Large intestine (tissue), 12 donors: ENCODE measurements at places on chromosomes 3 and 15. TPM values are rescaled to one million over a fixed set of nuclear protein-coding genes. Genes with fewer than 3 reads are reported as not detected.

Gene GABRR3
- polyA plus RNA-seq: not detected

Gene ZCWPW2
- 0.69 TPM for polyA plus RNA-seq

Gene ACP3
- polyA plus RNA-seq: 0.64 TPM

Gene SPCS1
- polyA plus RNA-seq: 166 TPM

Gene CHRM5
- polyA plus RNA-seq: 0.48 TPM

Gene FBXO45
- polyA plus RNA-seq: 12.2 TPM

Gene RBM15B
- 23.5 TPM for polyA plus RNA-seq

Gene PAK6
- 14.8 TPM for polyA plus RNA-seq

Gene KBTBD8
- 2.7 TPM for polyA plus RNA-seq

DNA sequence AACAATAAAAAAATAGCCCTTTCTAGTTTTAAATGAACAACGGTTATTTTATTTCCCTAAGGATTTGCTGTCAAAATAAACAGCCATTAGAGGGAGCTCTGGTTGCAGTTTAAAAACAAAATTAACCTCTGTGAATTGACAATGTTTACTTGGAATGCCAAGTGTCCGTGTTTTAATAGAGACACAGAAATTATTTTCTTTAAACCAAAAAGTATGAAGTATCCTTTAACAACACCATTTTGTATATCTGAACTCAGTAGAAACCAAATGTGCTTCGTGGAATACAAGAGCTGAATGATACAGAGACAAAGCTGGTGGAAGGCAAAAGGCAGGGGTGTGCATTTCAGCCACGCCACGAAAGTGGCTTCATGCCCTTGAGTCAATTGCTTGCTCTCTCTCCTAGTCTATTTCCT, 74.4 kb downstream of the MOBP start:
- no peaks in the 10 kb centered on the region for H3K4me1 ChIP-seq
- H3K27ac ChIP-seq: no peak overlapping the region
- no peaks in the 10 kb centered on the region for H3K27me3 ChIP-seq
- no peak overlapping the region for H3K4me3 ChIP-seq
- no peak for DNase-seq
- H3K36me3 ChIP-seq: no peaks in the 10 kb centered on the region

DNA sequence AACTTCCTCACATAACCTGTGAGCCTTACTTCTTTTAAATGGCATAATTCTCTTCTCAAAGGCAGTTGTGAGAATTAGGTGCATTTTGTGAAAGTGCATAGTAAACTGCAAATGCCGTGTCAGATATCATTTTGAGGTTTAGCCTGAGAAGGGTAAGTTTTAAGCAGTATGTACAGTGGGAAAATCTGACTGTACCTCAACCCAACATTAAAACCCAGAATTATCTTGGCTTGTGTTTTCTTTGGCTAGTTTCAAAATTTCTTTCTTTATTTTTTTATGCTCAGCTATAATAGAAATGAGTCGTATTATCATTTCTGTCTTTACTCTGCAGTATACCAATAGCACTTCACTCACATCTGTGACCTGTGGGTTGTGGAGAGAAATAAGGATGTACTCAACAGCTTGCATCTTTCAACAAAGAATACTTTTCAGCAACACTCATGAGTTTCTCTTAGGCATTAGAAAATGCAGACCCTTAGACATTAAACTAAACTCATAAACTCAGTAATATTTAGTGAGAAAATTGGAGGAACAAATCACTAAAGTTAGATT, 65.7 kb downstream of the RASA2 start:
- H3K27me3 ChIP-seq: no peaks in the 10 kb centered on the region
- H3K36me3 ChIP-seq: peaks cover 7% of the 10 kb centered on the region

DNA sequence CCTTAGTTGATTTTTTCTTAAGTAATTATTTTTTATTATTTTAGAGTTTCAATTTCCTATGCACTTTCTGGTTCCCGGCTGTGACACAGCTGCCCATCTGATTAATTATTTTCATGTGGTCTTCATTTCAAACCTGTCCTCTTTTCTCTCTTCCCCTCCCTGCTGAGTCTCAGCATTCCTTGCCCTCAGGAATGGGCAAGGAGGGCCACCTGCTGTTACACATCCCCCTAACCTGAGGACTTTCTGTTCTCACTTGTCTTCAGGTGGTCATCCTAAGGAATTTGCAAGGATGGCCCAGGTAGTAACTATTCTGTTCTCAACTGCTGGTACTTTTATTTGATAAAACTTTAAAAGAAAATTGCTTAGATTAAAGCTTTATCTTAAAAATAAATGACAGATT, 545.0 kb downstream of the OTOL1 start:
- H3K36me3 ChIP-seq: no peaks in the 10 kb centered on the region
- no peaks in the 10 kb centered on the region for H3K4me1 ChIP-seq
- DNase-seq: no peak
- no peak overlapping the region for H3K27ac ChIP-seq
- H3K27me3 ChIP-seq: no peaks in the 10 kb centered on the region
- no peak overlapping the region for H3K4me3 ChIP-seq

- H3K27ac ChIP-seq: peak within 1 kb of the TSS; percentile 76
- H3K27me3 ChIP-seq: peaks cover 5% of the 10 kb centered on the region
Measured at GRCh38 chr15:78944669-78945407, at the start of gene CTSH. Gene CTSH, minus strand, starts transcription at chr15:78945046. Its CDS starts 65 bp downstream, at chr15:78944981.

DNA sequence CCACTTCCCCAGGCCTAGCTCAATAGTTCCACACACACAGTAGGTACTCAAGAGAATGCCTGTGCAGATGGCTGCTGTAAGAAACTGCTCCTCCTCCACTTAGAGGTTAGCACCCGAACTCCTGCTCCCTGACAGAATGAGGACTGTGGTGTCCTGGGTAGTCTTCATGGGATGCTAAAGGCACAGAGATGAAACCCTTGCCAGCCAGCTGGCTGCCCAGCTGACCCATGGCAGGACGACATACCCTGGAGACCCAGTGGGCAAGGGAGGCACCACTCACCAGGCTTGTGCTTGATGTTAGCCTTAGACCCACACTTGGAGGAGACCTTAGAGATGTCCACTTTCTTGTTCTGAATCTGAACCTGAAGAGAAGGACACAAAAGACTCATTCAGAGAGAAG, 54.2 kb downstream of the DHX30 start:
- no peak for DNase-seq
- H3K36me3 ChIP-seq: peaks cover 62% of the 10 kb centered on the region

GRCh38 chr3:156483961-156484787, 70.7 kb downstream of the SSR3 start:
- H3K27ac ChIP-seq: peak overlapping the region; percentile 55
- H3K4me1 ChIP-seq: peaks cover 3% of the 10 kb centered on the region
- no peak overlapping the region for H3K4me3 ChIP-seq
- no peaks in the 10 kb centered on the region for H3K36me3 ChIP-seq
- DNase-seq: peak; percentile 12
- no peaks in the 10 kb centered on the region for H3K27me3 ChIP-seq

DNA sequence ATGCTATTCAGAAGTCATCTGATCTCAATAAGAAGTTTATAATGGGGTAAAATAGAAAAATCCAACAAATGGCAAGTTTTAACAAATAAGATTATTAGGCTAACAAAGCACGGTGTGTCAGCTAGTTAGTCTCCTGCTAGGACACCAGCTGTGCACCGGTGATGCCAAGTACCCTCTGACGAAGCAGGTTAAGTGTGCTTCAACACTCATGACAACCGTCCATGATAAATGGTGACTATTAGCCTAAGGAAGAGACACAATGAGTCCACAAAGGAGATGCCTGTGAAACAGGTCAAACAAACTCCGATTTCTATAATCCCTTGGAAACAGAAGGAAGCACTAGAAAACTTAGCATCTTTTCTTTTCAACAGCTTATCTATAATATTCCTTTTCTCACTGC, 36.5 kb downstream of the ATP13A3 start:
- no peak overlapping the region for H3K27ac ChIP-seq
- no peak for DNase-seq
- H3K4me3 ChIP-seq: no peak overlapping the region
- no peaks in the 10 kb centered on the region for H3K4me1 ChIP-seq
- H3K36me3 ChIP-seq: peaks cover 53% of the 10 kb centered on the region

GRCh38 chr3:184361532-184361931, at the start of the genes CLCN2 and POLR2H:
Gene CLCN2, minus strand, starts transcription at chr3:184361605. Its CDS starts 126 bp downstream, at chr3:184361479.
Gene POLR2H, plus strand, starts transcription at chr3:184361710. Its CDS starts 1,783 bp downstream, at chr3:184363493.
- DNase-seq: peak; percentile 81
- peaks cover 40% of the 10 kb centered on the region for H3K36me3 ChIP-seq
- H3K27ac ChIP-seq: peak within 1 kb of the TSS; percentile 99
- peaks cover 25% of the 10 kb centered on the region for H3K4me1 ChIP-seq
- no peaks in the 10 kb centered on the region for H3K27me3 ChIP-seq

DNA sequence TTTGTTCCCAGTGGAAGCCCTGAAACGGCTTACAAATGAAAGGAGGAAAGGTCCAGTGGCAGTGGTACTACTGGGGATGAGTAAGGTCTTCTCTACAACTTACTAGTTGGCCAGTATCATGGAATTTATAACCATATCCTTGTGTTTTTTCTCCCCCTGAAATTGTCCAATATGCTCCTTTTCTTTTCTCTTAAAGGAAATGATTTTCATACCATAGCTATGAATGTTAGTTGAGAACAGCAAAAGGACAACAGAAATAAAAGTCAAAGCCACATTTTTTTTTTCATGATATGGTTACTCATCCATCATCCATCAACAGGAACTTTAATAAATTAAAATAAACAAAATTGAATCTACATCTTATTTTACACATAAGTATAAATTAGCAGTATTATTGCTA, 450.4 kb downstream of the MFSD1 start:
- H3K4me1 ChIP-seq: no peaks in the 10 kb centered on the region
- no peaks in the 10 kb centered on the region for H3K27me3 ChIP-seq
- no peaks in the 10 kb centered on the region for H3K36me3 ChIP-seq
- no peak overlapping the region for H3K27ac ChIP-seq
- H3K4me3 ChIP-seq: no peak overlapping the region
- no peak for DNase-seq

- no peak overlapping the region for H3K27ac ChIP-seq
- H3K4me1 ChIP-seq: no peaks in the 10 kb centered on the region
- H3K27me3 ChIP-seq: no peaks in the 10 kb centered on the region
Measured at GRCh38 chr3:142106548-142106947, 42.8 kb downstream of the TFDP2 start.

DNA sequence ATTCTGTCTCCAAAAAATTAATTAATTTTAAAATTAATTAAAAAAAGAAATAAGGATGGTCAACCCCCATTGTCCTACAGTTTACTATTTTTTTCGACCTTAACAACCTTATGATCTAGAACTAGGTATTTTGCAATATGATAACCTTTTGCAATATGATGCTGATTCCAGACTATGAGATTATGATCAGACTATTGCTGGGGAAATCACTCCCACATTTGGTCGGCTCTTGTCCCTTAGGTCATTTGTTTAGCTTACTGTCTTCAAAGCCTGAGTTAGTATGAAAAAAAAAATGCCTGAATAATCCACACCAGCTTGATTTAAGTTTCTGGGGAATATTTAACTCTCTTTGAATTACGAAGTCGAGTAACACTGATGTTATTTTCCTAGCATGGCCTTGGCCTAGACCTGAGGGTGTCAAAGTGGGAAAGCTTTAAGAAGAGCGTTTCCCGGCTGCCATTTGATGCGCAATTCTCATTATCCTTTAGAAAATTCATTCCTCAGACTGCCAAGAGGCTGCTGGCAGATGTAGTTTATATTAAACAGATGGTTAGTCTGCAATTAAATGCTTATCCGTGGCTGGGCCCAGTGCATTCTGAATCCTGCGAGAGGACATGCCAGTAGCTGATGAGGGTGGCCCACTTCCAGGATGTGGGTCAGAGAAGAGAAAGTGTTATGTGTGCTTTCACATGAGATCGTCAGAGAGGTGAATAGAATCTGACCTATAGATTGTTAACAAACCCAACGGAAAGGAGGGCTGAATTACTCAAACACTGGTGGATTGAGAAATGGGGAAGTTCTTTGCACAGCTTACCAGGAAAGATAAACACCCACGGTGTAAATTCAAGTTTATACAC, 496.0 kb upstream of the THBS1 start:
- no peak overlapping the region for H3K27ac ChIP-seq
- H3K36me3 ChIP-seq: no peaks in the 10 kb centered on the region
- H3K4me1 ChIP-seq: no peaks in the 10 kb centered on the region

DNA sequence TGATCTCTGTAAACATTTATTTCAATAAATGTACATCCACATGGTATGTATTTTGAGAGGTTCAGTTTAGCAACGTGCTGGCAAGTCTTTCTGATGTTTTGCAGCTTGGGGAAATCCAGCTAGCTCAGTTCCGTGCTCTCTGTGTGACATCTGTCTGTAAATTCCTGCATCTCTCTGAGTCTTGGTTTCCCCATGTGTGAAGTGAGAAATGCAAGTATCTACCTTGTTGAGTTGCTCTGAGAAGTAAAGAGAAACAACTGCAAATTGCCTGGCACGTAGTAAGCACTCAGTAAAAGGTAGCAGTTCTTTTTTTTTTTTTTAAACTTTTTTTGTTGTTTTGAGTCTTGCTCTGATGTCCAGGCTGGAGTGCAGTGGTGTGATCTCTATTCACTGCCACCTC, 30.2 kb upstream of the MORF4L1 start:
- no peak overlapping the region for H3K27ac ChIP-seq
- H3K27me3 ChIP-seq: peaks cover 3% of the 10 kb centered on the region

GRCh38 chr3:127212711-127213110, 19.8 kb downstream of the PRR23E start:
- peaks cover 8% of the 10 kb centered on the region for H3K27me3 ChIP-seq
- no peak overlapping the region for H3K4me3 ChIP-seq
- H3K27ac ChIP-seq: no peak overlapping the region
- H3K4me1 ChIP-seq: no peaks in the 10 kb centered on the region
- no peaks in the 10 kb centered on the region for H3K36me3 ChIP-seq
- no peak for DNase-seq

- DNase-seq: no peak
- H3K4me1 ChIP-seq: no peaks in the 10 kb centered on the region
- no peak overlapping the region for H3K4me3 ChIP-seq
- no peaks in the 10 kb centered on the region for H3K36me3 ChIP-seq
- no peaks in the 10 kb centered on the region for H3K27me3 ChIP-seq
- H3K27ac ChIP-seq: no peak overlapping the region
Measured at GRCh38 chr15:23497710-23498111, 50.7 kb upstream of the GOLGA6L2 start.

DNA sequence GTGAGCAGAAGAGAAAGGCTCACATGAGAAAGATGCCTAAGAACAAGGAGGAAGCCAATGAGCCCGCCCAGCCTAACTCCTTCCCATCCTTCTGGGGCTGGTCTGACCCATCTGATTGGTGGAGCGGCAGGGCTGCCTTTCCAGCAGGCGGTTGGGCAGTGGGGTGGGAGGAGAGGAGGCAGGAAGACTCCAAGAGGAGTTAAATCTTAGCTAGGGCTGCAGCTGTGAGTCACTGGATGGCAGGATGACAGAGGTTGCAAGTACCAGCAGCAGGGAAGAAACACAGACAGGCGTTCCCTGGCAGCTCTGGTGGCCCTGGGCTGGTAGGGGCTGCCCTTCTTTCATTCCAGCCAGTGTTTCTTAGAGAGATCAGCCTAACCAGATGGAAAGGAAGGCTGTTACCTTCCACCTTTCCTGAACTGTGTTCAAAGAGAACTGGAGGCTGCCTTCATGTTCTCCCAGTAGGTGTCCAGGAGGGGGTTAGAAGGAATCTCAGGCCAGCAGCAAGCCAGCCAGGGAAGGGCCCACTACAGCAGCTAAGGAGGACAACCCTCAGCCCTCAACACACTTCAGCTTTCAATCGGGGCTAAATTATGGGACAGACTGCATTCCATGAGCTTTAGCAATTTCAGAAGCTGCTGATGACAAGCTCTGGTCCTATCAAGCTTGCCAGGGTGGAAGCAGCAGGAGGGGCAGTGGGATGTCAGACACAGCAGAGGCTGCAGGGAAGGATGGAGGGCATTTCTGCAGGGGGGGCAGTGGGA, 50.3 kb downstream of the CHSY1 start:
- H3K36me3 ChIP-seq: no peaks in the 10 kb centered on the region
- H3K27me3 ChIP-seq: no peaks in the 10 kb centered on the region
- H3K4me1 ChIP-seq: peaks cover 3% of the 10 kb centered on the region
- DNase-seq: peak; percentile 54
- no peak overlapping the region for H3K4me3 ChIP-seq
- H3K27ac ChIP-seq: peak overlapping the region; percentile 38

- no peak overlapping the region for H3K4me3 ChIP-seq
- no peaks in the 10 kb centered on the region for H3K36me3 ChIP-seq
- H3K27me3 ChIP-seq: no peaks in the 10 kb centered on the region
Measured at GRCh38 chr15:80612118-80612823, 82.8 kb upstream of the ABHD17C start.
